WERI-Rb-1 (cell line): ENCODE measurements at places on chromosomes 6 and 20.

- no peak for DNase-seq
Observed at GRCh38 chr6:13648850-13649249, 33.7 kb downstream of the NOL7 start.

GRCh38 chr20:32605167-32605656 is 20.1 kb upstream of the NOL4L start:
- DNase-seq: peak; percentile 33

- DNase-seq: no peak
Observed at GRCh38 chr20:15706719-15707118, 866.5 kb downstream of the KIF16B start.

GRCh38 chr6:45595010-45595851 is 217.5 kb upstream of the SUPT3H start:
- no peak for DNase-seq

DNA sequence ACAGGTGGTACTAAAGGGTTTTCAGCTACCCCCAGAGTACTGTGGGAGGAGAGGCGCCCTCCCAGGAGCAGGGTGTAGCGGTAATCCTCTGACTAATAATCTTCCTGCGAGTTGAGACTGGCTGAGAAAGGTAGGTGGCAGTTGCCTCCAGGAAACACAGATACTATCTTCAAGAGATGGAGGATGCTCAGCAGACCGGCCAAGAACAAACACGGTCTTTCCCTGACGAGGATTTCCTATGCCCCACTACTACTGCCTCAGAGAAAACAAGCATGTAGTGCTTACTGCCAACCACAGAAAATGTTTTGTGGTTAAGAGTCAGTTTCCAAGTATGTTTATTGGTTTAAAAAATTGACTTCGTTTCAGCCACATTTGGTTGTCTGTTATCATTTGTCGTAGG is 26.8 kb downstream of the C6orf89 start:
- DNase-seq: peak; percentile 73

GRCh38 chr20:19757487-19758132 is 448 bp upstream of the RIN2 start:
- DNase-seq: peak; percentile 97

- DNase-seq: no peak
Observed at GRCh38 chr20:51373713-51374455, 168.6 kb downstream of the NFATC2 start.

DNA sequence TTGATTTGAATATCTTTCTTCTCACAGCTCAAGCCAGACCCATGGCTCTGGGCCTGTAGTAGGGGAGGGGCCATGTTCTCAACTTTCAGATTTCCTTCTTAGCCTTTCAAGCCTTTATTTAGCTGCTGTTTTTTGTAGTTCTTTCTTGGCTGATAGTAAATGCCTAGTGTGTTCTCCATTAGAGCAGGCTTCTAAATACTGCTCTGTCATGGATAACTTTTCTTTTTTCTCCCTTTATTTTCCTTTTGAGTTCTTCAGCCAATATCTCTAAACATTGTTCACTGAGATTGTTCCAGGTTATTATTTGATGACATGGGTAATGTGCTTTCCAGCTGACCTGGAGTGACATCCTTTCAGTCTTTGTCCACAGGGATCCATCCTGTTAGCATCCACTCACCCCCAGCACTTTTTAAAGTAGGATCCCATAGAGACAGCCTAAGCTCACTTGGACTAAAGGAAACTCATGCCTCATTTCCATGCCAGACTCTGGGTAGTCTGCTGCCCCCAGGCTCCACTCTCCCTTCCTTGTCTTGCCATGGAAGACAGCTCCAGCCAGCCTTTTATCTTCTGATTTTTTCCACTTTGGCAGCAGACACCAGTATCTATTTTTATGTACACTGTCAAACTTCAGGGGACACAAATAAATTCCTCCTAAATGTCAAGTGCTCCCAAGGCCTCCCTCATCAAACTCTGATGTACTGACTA is 645.6 kb downstream of the RNF144B start:
- no peak for DNase-seq

- DNase-seq: no peak
Observed at GRCh38 chr20:51968151-51968550, 165.8 kb upstream of the SALL4 start.

GRCh38 chr6:2441601-2442475 is 196.4 kb upstream of the GMDS start:
- no peak for DNase-seq

DNA sequence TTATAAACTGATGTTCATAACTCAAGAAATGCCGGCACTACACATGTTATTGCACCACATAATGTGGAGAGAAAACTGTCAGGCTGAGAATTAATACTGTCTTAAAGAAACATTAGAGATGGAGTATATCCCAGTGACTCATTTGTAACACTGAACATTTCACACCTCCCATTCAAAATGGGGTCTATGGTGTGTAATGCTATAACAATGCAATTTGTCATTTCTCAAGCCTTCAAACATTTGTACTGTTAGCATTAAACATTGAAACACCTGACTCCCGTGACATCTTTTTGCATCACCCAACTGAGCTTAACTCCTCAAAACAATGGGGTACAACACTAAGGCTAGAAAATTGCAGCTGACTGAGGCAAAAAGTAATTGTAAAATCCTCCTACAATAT is 151.7 kb downstream of the DST start:
- no peak for DNase-seq

- peak; percentile 50 for DNase-seq
Observed at GRCh38 chr20:542777-543368, 717 bp downstream of the CSNK2A1 start.

GRCh38 chr6:21801446-21802174 is 208.1 kb downstream of the SOX4 start:
- no peak for DNase-seq

DNA sequence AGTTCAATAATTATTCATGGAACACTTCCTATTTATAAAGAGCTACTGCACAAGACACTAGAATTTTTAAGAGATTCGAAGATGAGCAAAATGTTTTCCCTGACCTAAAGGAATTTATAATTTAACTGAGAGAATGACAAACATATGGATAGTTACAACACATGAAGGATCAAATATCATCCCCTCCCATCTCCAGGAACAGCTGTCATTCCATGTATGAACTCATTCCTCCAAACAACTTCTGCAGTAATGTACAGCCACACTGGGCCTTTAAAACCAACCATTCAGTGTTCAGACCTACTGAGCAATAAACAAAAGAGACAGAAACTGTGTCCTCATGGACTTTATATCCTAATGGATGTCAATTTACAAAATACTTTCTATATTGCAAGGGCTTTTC is 87.8 kb downstream of the KIF16B start:
- DNase-seq: no peak

GRCh38 chr6:39649996-39650395 is 75.2 kb downstream of the KIF6 start:
- DNase-seq: no peak

- no peak for DNase-seq
Observed at GRCh38 chr6:139369068-139369467, 5.4 kb downstream of the CITED2 start.

DNA sequence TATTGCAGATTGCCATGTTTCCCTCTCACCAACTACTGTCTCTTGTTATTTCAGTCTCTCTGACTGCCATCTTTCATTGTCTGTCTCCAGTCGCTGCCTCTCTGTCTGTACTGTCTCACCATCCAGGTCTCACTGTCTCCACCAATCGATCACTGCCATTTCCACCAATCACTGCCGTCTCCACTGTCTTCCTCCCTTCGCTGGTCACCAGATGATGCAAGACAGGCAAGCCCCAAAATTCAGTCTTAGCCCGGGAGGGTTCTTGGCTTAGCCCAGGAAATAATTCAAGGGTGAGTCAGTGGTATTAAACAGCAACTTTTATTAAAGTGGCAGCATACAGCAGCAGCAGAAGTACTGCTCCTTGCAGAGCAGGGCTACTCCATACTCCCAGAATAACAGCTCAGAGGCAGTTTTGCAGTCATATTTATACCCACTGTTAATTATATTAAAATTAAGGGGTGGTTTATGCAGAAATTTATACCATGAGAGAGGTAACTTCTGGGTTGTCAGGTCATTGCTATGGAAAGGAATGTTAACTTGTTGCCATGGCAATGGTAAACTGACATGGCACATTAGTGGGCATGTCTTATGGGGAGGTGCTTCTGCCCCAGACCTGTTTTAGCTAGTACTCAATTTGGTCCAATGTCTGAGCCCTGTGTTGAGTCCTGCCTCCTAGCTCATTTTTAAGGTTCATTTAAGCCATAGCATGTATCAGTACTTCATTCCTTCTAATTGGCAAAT is 23.0 kb upstream of the ECHDC1 start:
- no peak for DNase-seq

DNA sequence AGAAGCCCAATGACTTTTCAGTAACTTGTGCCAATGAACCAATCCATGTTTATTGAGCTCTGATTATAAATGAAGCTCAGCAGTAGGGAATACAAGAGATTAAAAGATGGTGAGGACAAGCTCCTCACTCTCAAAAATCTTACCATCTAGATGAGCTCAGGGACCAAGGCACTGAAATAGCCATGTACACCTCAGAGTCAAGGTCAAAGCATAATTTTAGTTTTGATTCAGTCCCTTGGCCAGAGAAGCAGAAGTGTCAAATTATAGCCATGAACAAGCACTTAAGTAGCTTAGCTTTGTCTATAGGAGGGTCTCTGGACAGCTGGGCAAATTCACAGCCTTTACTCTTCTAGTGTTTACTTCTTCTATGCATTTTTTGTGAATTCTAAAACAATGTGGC is 131.0 kb upstream of the DTNBP1 start:
- no peak for DNase-seq

DNA sequence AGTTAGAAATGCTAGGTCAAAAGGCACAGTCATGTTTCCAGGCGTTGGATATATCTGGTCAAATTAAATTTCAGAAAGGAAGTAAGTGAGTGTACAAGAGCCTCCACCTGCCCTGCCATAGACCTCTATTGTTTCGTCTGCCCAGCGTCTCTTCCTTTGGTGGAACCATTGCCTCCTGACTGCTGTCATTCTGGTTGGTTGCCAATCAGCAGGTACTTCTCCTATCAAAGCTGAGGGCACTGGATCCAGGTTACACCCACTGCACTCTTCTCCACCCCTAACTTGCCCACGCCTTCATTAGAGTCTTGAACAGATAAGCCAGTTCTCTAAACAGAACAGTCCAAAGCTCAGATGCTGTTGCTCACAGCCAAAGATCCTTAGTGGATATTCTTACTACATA is 2.6 kb upstream of the WFDC5 start:
- no peak for DNase-seq

DNA sequence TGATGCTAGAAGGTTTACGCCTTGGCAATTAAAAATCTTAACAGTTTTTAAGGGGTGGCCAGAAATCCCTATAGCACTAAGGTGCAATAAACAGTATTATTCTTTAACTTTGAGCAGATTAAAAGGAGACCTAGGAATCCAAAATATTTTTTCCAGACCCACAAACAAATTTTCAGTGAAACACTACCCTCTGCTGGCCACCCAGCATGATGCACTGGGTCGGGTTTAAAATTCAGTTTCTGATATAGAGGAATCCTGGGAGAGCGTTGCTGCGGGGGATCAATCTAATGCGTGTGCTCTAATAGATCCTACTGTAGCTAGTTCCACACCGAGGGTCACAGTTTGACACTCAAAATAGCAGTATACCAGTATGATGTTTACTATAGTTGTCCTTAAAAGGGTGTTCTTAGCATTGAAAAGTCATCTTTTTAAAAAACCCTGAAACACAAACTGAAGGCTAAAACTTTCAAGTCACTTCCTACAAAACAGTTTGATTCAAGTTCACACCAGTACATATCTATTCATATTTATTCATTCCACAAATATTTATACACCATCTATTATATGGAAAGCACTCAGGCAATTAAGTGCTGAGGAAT is 10.2 kb downstream of the UBE3D start:
- DNase-seq: peak; percentile 32

DNA sequence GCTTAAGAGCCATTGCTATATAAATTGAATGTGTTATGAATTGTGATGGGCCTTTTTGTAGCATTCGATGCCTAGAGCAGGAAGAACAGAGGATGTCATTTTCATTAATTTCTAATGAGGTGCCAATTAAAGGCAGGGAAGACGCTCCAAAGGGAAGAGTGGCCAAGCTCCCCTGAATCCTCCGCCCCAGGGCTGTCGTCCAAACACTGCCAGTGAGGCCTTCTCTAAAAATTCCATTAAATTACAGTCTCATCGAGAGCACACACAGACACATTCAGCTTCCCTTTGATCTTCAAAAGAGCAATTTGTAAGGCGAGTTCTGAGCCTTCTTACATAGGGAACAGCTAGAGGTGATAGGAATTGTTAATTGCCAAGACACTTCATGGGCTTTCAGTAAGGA is 300.0 kb downstream of the ZFAND3 start:
- DNase-seq: no peak

DNA sequence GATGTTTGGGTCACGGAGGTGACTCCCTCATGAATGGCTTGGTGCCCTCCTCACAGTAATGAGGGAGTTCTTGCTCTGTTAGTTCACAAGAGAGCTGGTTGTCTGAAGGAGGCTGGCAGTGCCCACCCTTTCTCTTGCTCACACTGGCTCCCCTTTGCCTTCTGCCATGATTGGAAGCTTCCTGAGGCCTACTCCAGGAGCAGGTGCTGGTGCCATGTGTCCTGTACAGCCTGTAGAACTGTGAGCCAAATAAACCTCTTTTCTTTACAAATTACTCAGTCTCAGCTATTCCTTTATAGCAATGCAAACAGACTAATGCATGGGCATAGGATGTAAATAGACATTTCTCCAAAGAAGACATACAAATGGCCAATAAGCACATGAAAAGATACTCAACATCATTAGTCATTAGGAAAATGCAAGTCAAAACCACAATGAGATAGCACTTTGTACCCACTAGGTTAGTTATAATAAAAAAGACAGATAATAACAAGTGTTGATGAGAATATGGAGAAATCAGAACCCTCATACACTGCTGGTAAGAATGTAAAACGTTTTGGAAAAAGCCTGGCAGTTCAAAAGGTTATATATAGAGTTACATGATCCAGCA is 17.7 kb downstream of the C20orf203 start:
- no peak for DNase-seq

DNA sequence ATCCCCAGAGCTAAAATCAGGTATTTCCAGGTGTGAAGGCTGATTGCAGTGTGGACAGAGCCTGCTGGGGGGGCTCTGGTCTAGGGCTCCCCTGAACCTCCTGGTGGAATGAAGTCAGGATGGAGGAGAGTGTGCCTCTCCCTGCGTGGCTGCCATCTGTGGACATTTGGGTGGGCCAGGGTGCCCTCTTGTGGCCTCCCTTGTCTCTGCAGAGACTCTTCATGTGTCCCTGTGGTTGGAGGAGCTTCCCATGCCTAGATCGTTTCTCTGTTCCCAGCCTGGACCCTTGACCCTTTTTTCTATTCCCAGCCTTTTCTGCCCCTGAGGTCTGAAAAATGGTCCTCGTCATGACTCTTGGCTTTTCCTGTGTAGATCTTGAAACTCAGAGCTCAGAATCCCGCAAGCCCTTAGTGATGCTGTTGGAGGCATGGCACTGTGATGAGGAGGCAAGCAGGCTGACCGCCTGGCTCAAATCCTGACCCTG is 9.9 kb upstream of the PSMF1 start:
- DNase-seq: peak; percentile 63

- no peak for DNase-seq
Observed at GRCh38 chr20:62370807-62371587, 3.9 kb upstream of the LAMA5 start.

DNA sequence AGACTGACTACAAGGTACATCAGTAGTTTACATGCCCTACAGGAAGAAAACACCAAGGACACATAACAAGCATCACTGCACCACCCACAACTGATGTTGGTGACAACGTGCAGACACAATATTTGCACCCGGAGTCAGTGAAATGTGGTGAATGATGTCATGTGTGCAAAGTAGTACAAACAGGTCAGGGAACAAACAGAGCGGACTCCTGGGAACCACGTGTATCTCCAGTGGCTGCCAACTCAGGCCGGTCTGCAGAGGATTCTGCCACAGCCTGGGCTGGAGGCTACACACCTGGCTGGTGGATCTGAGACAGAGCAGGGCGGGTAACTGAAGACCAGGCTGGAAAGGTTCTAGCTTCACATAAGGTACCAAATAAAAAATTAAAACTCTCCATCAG is 28.2 kb upstream of the RPS6KA2 start:
- DNase-seq: no peak
